ENCODE measurements at places on chromosomes 11 and 22. TPM values are rescaled to one million over a fixed set of nuclear protein-coding genes. Genes with fewer than 3 reads are reported as not detected.

- no peak for DNase-seq
- no peaks in the 10 kb centered on the region for H3K4me1 ChIP-seq
- no peak overlapping the region for H3K27ac ChIP-seq
- H3K4me3 ChIP-seq = no peak overlapping the region
- peaks cover 27% of the 10 kb centered on the region for H3K27me3 ChIP-seq
- H3K36me3 ChIP-seq = no peaks in the 10 kb centered on the region
Measured at GRCh38 chr22:38026130-38027111, 30.8 kb upstream of the PICK1 start.

- no peaks in the 10 kb centered on the region for H3K4me1 ChIP-seq
- no peak for DNase-seq
- no peaks in the 10 kb centered on the region for H3K36me3 ChIP-seq
Measured at GRCh38 chr11:1419811-1420210, 30.1 kb downstream of the BRSK2 start.

GRCh38 chr11:44199298-44199697, 103.8 kb downstream of the EXT2 start:
- peaks cover 3% of the 10 kb centered on the region for H3K36me3 ChIP-seq
- H3K27ac ChIP-seq = no peak overlapping the region
- H3K4me3 ChIP-seq = no peak overlapping the region

- DNase-seq = no peak
- no peaks in the 10 kb centered on the region for H3K27me3 ChIP-seq
- no peak overlapping the region for H3K27ac ChIP-seq
- no peaks in the 10 kb centered on the region for H3K4me1 ChIP-seq
Measured at GRCh38 chr11:123976770-123977560, 616 bp downstream of the OR10S1 start.

GRCh38 chr11:16217631-16218030, 138.7 kb downstream of the SOX6 start:
- no peaks in the 10 kb centered on the region for H3K36me3 ChIP-seq
- no peaks in the 10 kb centered on the region for H3K4me1 ChIP-seq
- DNase-seq = peak; percentile 33
- H3K27ac ChIP-seq = no peak overlapping the region
- H3K27me3 ChIP-seq = no peaks in the 10 kb centered on the region

- H3K4me3 ChIP-seq = peak overlapping the region; percentile 88
- H3K27me3 ChIP-seq = no peaks in the 10 kb centered on the region
- peak overlapping the region; percentile 77 for H3K27ac ChIP-seq
- H3K36me3 ChIP-seq = no peaks in the 10 kb centered on the region
Measured at GRCh38 chr11:73597336-73597955, 466 bp downstream of the FAM168A start.

- peaks cover 4% of the 10 kb centered on the region for H3K36me3 ChIP-seq
- H3K4me3 ChIP-seq = no peak overlapping the region
- no peak overlapping the region for H3K27ac ChIP-seq
- H3K27me3 ChIP-seq = no peaks in the 10 kb centered on the region
Measured at GRCh38 chr11:68750195-68751003, 921 bp downstream of the TESMIN start.

GRCh38 chr11:108207683-108208060, 14.8 kb downstream of the NPAT start:
- no peak for DNase-seq
- no peaks in the 10 kb centered on the region for H3K27me3 ChIP-seq
- no peak overlapping the region for H3K4me3 ChIP-seq
- no peaks in the 10 kb centered on the region for H3K4me1 ChIP-seq
- H3K36me3 ChIP-seq = peaks cover 39% of the 10 kb centered on the region

DNA sequence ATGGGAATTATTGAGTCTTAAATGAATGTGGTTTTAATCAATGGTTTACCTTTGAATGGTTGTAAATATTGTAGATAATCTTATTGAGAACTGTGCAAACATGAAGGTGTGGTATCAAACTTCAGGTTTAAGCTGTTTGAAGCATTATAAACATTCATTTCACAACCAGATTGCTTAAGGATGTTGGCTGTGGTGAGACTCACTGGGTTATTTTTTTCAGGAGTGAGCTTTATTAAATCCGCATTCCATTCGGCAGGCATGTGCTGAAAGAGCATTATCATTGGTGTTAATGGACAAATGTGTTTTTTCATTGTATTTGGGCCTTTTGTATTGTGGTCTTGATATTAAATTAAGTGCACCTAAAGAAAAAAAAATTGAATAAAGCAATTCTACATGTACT, 9.7 kb downstream of the MMP3 start:
- H3K4me3 ChIP-seq = no peak overlapping the region
- no peak overlapping the region for H3K27ac ChIP-seq
- no peaks in the 10 kb centered on the region for H3K27me3 ChIP-seq
- no peaks in the 10 kb centered on the region for H3K36me3 ChIP-seq
- DNase-seq = no peak

DNA sequence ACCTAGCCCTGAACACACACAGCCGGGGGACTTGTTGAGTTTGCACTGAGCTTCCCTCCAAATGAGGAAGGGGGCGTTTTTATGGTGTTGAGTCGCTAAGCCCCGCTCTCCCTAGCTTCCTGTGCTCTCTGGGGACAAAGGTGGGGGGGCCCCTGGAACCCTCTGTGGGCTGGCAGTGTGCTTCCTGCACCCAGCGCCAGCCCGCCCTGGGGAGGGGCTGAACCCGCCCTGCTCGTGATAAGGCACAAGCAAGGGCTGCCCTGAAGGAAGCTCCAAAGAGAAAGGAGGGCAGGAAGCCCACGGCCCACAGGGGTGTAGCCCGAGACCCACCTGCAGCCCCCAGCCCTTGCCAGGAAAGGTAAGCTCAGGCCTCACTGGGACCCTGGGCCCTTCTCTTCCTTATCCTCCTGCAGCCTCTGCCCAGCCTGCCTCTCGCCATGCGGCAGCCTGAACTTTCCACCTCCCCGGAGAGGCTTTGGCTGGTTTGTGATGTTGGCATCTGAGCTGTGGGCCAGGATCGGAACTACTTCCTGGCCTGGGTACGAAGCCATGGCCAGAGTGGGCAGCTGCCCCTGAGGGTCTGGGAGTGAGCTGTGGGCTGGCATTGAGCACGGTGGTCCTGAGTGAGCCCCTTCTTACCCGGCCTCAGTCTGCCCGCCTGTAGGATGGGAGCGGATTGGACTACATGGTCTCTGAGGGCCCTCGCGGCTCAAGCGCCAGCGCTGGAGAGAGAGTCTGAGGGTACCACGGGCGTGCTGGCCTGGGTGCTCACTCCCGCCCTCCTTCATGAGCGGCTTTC, at the start of gene FERMT3:
TSS of gene FERMT3 (plus strand) at position 265 of the 799 bp plus-strand sequence. CDS start 644 bp downstream, outside the sequence.
- H3K27ac ChIP-seq = peak within 1 kb of the TSS; percentile 62
- DNase-seq = no peak
- H3K4me1 ChIP-seq = peaks cover 10% of the 10 kb centered on the region
- H3K4me3 ChIP-seq = no peak within 1 kb of the TSS

DNA sequence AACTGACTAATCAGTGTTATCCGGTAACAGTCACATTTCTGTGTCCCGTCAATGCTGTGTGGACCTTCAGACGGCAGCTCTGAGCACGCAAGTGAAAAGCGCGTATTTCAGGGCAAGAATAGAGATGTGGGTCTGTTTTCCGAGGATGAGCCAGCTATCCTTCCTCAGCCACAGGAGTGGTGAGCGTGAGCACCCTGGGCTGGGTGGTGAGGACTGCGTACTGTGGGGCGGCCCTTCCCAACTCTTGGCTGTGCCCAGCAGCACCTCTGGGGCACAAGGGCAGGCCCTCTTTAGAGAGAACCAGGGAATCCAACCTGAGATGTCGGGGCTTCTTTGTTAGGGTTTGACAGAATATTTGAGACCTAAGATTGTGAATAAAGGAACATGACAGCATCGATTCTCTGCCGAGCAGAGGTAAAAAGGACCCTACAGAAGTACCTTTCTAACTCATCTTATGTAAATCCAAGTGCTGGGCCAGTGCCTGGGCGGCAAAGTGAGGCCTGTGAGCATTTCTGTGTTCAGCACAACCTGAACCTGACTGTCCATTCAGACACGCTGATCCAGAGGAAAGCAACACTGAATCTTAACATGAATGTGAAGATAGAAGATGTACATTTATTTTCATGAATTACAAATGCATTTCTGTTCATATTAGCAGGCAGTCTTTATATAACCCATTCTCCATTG, 26.5 kb upstream of the YPEL1 start:
- H3K27me3 ChIP-seq = no peaks in the 10 kb centered on the region
- H3K36me3 ChIP-seq = peaks cover 42% of the 10 kb centered on the region
- peak overlapping the region; percentile 79 for H3K27ac ChIP-seq
- no peak overlapping the region for H3K4me3 ChIP-seq
- H3K4me1 ChIP-seq = peaks cover 23% of the 10 kb centered on the region

GRCh38 chr22:39763276-39763675, 130.3 kb downstream of the ENTHD1 start:
- no peak overlapping the region for H3K27ac ChIP-seq
- H3K4me3 ChIP-seq = no peak overlapping the region
- H3K4me1 ChIP-seq = no peaks in the 10 kb centered on the region
- peaks cover 24% of the 10 kb centered on the region for H3K27me3 ChIP-seq
- no peak for DNase-seq

- H3K27me3 ChIP-seq = no peaks in the 10 kb centered on the region
- H3K36me3 ChIP-seq = peaks cover 2% of the 10 kb centered on the region
- DNase-seq = peak; percentile 66
- H3K4me3 ChIP-seq = no peak overlapping the region
Measured at GRCh38 chr11:103338621-103339484, 229.6 kb downstream of the DYNC2H1 start.

DNA sequence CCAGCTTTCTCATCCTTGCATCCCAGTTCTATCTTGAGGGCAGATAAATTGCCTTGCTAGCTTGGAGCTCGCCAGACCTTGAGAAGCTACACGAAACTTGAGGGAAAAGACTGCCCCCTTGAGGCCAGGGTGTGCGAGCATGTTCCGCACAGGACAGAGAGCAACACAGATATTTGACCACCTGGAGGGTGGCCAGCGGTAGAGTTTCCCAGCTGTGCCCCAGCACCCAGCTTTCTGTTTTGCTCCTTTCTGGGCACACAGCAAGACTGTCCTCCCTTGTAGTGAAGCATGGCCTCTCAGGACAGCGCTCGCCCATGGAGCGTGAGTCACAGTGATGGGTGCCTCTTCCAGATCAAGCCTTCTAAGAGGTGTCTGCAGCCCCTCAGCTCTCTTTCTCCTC, 23.5 kb downstream of the SPATA19 start:
- no peaks in the 10 kb centered on the region for H3K27me3 ChIP-seq
- DNase-seq = no peak
- H3K4me1 ChIP-seq = no peaks in the 10 kb centered on the region

Gene DMC1
- total RNA-seq = 0.18 TPM

Gene OR5M3
- total RNA-seq = not detected

Gene TENM4
- total RNA-seq = 9.0 TPM

Gene TRIM49D1
- total RNA-seq = not detected

Gene DDX25
- not detected for total RNA-seq

Gene C11orf91
- total RNA-seq = not detected

Gene SLC17A6
- total RNA-seq = not detected

Gene SCUBE1
- not detected for total RNA-seq

Gene UBXN1
- total RNA-seq = 50.0 TPM

Gene GLB1L3
- not detected for total RNA-seq

Gene PPM1F
- 20.8 TPM for total RNA-seq

Data from IMR-90 (cell line).